Stimulated activated CD4-positive, alpha-beta T cell treated with anti-CD3 and anti-CD28 coated beads, Interleukin-15, amount 100 ng/mL, for 1 hour (primary cell): ENCODE measurements at places on chromosomes 16 and 17.
A peak's percentile ranks its signal among the peaks of the same experiment; 100 is the strongest.

DNA sequence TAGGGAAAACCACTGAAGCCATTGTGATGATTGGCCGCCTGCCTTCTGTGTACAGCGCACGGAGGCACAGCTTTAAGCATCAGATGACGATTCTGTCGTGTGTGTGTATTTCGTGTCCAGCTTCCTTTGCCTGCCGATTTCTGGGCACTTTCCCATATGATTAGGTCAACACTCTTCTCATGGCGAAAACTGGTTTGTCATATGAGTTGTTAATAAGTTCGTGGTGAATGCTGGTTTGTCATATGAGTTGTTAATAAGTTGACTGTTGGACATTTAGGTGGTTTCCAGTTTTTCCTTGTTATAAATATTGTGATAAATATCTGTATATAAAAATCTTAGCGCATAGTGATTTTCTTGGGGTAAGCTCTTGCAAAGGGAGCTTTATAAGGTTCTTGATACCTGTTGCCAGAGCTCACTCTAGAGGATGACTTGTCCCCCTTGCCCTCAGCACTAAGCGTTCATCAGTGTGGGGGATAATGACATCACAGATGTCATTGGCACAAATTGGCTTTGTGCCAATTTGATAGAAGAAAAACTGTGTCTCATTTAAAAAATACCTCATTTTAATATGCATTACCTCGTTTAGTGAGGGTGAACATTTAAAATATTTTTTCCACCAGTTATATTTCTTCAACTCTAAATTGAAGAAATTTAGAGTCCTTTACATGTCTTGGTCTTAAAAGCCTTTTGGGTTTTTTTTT is 40.0 kb downstream of the PGS1 start:
- no peak for DNase-seq

DNA sequence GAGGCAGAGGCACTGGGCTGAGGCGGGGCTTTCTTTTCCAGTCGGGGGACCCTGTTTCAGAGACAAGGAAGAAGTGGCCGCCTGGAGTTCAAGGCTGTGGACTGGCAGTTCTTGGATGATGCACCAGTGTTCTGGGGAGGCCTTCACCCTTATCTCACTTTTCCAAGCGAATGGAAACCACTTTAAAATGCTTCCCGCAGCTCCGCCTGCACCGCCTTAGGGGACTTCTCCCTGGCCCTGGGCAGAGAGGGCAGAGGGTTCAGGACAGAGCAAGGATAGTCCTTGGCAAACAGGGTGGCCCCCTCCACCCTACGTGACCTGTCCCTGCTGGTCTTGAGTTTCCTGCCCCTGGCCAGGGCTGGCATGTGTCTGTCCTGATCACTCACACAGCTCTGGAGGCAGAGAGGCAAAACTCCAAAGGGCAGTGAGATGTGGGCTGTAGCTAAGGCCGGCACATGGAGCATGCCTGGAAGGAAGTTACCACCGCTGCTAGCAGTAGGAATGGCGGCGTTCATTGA is 20.6 kb downstream of the RTN4RL1 start:
- DNase-seq = no peak

DNA sequence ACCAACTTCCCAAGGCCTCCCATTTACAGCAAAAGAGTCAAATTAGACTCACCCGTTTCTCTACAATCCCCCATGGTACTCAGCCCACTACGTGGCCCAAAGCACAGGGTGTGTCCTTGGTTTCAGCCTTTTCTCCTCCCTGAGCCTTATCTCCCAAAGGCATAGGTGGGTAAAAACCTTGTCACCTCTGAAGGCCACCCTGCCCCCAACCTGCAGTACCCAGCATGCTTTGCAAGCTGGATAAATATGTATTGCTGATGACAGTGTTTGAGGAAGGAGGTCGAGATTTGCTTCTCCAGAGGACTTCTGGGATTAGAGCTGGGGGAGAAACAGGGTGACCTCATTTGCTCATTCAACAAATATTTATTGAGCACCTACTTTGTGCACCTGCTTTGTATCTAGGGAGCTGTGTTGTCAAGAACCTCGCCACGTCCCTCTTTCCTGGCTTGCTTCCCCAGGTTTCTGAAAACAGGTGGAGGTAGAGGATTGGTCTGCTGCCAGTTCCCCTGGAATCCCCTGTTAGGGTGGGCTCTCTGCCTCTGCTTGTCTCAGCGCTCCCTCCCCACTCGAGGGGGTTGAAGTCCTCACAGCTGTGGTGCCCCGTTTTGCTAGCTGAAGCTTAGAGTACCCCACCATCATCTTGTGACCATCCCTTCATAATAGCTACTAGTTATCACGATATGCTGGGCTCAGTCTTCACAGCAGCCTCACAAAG is 3.0 kb downstream of the LASP1 start:
- DNase-seq = no peak

DNA sequence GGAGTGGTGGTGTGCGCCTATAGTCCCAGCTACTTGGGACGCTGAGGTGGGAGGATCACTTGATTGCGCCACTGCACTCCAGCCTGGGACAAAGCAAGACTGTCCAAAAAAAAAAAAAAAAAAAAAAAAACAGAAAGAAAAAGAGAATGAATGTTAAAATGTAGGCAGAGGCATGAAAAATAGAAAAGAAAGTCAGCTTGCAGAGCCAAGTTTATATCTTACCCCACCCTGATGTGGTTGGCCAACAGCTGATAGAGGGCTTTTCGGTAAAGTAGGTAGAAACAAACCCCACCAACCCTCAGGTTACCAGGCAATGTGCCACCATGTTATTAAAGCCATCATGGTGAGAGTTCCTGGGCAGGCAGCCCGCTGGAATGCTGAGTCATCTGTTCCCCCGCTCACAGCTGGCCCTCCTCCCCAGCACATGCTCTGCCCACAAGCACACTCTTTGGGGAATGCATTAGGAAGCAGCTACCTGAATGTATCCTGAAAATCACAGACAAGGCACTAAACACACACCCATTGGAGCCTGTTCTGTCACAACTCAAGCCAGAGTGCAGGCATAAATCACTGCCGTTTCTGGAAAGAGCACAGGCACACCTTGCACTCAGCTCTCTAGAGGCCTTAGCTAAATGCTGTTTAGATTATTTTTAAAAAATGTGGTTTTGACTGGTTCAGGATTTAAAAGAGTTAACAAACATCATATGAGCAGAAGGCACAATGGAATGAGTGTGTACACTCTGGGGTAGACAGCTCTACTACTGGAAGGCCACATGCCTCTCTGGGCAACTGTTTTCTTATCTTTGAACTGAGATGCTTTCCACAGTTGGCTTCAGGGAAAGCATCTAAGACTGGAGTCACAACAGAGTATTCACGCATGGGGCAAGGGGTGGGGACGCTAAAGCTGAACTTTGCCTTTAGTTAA is 128.5 kb downstream of the PARN start:
- DNase-seq = no peak

DNA sequence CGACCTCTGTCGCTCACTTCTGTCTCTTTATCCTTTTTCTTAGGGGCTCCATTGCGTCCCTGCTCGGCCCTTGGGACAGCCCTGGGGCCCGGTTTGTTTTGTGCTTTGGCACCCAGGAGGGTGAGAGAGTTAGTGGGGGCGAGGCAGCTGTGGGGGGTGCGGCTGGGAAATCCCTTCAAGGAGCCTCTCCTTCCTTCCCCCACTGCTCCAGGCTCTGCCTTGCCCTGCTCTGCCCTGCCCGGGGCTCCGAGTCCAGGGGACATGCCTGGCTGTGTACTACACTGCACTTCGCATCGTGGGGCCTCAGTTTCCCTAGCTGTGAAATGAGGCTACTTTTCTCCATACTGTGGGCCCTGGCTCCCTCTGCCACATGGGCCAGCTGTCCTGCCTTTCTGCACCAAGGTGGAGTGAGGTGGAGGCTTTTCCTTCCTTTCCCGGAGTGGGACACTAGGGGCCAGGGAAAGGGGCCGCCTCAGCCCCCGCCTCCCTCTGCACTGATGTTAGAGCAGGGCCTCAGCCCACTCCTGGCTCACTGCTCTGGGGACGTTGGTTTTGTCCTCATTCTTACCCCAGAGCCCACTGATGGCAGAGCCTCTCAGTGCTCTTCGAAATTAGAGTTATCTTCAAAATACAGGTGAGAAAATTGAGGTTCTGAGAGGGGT is 980 bp downstream of the LLGL1 start:
- no peak for DNase-seq

GRCh38 chr17:58534901-58535421 is 20.5 kb upstream of the MTMR4 start:
- no peak for DNase-seq

GRCh38 chr17:45703348-45703747 is 80.8 kb upstream of the CRHR1 start:
- DNase-seq = no peak

DNA sequence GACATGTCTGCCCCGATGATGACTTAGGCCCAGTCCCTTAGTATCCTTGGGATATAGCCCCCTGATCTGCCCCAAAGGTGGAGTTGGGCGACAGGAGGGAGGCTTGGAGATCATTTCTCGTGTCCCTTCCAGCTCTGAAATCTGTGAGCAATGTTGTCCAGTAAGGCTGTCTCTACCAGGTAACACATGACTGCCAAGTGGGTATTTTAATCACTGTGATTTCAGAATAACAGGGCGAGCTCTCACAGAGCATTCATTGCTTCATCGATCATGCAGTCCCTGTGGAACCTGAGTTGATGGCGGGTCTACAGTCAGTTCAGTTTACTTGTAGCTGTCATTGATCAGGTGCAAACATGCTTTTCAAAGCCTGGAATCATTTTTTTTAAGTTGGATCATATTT is 39.2 kb downstream of the KSR1 start:
- no peak for DNase-seq

DNA sequence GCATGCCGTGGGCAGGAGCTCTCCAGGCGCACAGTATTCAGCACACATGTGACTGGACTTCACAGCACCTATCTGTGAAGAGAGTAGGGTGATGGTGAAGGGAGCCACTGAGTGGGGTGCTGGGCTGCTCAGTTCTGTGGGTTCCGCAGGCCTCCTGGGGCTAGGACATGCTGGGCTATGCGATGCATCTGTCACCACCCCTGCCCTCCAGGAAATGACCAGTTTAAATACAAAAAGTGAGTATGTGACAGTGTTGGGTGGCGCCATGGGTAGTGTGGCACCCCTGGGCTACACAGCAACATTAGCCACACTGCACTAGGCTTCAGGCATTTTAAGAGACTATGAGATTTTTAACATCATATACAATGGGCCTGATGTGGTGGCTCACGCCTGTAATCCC is 28.6 kb downstream of the MYLK3 start:
- no peak for DNase-seq

DNA sequence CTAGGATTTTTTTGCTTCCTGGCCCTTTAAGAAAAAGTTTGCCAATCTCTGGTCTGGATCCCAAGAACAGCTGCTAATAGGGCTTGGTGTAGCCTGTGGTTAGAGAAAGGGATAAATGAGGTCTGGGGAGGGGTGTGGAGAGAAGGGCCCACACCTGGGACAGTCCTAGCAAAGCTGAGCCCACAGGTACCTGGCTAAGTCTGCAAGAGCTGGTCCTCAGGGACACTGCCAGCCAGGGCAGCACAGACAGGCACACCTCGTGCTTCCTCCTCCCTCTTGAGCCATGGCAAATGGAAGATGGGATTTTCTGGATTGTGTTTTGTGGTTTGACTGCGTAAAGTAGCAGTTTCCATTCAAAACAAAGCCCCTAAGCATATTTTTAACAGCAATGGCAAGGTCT is 217.5 kb downstream of the SOX9 start:
- DNase-seq = no peak

DNA sequence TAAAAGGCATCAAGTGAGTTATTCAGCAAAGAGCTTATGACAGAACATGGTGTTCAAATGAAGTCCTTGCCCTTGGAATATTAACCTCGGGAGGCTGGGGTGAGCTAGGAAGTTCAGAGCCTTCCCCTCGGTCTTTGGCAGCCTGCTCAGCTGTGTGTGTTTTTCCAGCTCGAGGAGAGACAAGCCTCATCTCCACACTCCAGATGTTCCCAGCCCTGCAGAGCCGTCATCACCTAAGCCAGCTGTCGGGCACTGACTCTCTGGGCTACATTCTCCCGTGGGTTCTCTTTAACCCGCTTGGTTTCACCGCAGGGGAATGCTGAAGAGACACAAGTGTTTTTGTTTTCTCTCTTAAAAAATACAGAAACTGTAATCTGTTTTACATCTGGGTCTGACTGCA is 47.1 kb downstream of the IRX3 start:
- no peak for DNase-seq

DNA sequence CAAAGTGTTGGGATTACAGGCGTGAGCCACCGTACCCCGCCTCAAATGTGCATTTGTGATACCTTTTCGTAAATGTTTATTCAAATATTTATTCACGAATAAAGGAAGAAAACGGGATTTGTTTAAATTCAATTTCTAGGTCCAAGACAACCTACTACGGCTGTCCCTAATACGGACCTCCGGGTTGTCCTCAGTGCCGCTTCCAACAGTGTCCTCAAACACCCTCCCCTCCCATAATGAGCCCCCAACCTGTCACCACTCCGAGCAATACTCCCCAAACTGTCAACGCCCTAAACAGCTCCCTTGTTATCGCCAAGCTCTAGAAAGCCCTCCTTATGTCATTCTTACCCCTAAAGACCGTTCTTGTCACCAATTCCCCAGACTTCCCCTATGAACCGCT is 539 bp upstream of the GABARAPL2 start:
- no peak for DNase-seq

- DNase-seq = peak; percentile 65
Measured at GRCh38 chr16:381789-382717, at the start of gene PGAP6. TSS of gene PGAP6 (minus strand) at chr16:381978. CDS start at chr16:381821, 157 bp downstream.

DNA sequence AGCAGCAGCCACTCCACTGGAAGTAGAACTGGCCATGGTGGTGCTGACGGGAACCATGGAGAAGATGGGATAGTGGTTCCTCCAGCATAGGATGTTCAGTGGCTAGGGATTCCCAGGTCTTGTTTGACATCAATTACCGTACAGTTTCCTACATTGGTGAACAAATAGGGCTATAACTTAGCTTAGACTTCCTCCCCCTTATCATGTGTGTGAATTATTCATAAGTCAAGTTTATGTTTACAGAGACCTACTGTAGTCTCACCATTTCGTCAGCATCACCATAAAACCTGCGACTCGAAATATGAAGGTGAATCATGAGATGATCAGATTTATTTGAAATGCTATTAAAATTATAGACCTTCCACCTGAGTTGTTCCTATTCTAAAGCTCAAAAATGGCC is 1.2 kb downstream of the KRTAP2-3 start:
- DNase-seq = no peak

DNA sequence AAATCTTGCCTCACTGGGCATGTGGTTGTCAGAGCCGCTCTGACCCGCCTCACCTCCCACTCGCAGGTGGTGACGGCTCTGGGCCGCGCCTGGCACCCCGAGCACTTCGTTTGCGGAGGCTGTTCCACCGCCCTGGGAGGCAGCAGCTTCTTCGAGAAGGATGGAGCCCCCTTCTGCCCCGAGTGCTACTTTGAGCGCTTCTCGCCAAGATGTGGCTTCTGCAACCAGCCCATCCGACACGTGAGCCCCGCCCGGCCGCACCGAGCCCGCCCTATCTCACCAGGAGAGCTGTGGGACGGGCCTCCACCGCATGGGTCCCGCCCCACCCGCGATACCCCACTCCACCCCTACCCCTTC is 4.0 kb downstream of the TGFB1I1 start:
- DNase-seq = no peak

- DNase-seq = no peak
Measured at GRCh38 chr17:60321336-60322055, 70.4 kb downstream of the USP32 start.

GRCh38 chr17:29595943-29596774 is 3.2 kb downstream of the ANKRD13B start:
- no peak for DNase-seq

- DNase-seq = no peak
Measured at GRCh38 chr16:68397710-68398201, 50.6 kb downstream of the SMPD3 start.

GRCh38 chr17:3989041-3989886 is 25.0 kb upstream of the ATP2A3 start:
- no peak for DNase-seq

- no peak for DNase-seq
Measured at GRCh38 chr16:23293016-23293415, 9.1 kb upstream of the SCNN1B start.
